ENCODE measurements at places on chromosomes 5 and 9.

DNA sequence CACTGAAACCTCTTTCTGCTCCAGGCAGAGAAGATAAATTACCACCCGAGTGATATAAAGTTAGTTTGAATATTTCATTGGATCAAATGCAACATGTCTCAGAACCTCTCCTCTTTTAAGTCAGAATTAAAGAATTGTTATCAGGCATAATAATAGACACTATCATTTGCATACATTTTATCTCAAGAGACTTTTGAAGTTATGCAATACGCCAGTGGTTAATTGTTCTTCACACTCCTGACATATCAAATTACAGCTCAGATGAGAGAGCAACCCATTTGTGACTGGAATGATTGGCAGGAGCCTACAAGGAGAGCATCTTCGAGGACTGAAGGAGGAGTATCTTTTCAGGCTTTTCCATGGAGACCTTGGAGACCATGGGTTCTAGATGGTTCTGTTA lies 452.2 kb downstream of the KDM4C start:
- DNase-seq: no peak

DNA sequence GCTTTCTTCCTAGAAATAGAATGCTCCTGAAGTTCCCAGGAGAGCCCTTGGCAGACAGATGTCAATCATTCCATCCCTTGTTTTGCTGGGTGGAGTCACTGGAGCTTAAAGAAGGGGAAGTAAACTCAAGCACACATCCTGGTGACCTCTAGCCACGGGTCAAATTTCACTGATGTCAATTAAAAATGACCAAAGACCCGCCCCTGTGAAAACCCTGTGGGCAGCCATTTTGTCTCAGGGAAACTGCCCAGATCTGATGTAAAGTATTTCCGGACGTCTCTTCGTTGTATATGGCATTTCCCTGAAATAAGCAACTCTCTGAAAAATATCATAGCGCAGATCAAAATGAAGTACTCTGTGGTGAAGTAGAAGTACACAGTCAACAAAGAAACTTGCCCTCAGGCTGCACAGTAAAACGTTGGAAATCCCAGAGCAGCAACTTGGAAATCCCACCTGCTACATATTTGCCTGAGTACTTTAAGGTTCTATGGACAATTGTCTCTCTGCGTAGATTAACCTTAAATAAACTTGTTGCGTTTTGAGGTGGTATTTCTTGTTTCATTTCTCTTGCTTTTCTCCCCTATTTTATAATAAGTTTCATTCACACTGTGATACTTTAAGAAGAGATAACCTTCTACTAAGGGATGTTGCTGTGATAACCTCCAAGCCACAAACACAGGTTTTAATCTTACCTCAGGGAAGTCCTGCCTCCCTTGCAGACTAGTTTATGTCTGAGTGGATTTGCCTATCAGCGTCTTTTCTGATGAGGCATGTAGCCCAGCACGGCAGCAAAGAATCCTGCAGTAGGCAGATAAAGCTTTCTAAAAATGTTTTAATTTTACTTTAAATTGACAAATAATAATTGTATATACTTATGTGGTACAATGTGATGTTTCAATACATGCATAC lies 60.9 kb upstream of the PIP5K1B start:
- no peak for DNase-seq

GRCh38 chr5:140725799-140726471 lies 25.7 kb downstream of the ZMAT2 start:
- peak; percentile 17 for DNase-seq

DNA sequence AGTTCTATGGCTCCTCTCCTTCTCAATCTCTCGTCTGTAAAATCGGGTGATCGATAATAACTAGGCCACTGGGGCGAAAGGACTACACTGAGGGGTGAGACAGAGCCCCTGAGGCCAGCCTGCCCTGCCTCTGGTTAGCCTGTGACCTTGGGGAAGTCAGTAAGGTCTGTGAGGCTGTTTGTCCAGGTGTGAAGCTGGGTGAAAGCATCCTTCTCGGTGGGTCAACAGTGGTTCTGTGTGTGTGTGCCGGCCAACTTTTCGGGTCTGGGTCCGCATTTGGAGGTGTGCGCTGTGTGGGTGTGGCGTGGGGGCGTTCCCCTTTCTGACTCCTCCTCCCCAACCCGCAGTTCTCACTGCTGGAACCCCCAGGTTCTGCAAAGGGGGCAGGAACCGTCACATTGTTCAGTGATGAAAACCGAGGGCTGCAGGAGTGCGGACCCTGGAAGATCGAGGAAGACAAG lies 5.0 kb upstream of the RNF44 start:
- peak; percentile 48 for DNase-seq

DNA sequence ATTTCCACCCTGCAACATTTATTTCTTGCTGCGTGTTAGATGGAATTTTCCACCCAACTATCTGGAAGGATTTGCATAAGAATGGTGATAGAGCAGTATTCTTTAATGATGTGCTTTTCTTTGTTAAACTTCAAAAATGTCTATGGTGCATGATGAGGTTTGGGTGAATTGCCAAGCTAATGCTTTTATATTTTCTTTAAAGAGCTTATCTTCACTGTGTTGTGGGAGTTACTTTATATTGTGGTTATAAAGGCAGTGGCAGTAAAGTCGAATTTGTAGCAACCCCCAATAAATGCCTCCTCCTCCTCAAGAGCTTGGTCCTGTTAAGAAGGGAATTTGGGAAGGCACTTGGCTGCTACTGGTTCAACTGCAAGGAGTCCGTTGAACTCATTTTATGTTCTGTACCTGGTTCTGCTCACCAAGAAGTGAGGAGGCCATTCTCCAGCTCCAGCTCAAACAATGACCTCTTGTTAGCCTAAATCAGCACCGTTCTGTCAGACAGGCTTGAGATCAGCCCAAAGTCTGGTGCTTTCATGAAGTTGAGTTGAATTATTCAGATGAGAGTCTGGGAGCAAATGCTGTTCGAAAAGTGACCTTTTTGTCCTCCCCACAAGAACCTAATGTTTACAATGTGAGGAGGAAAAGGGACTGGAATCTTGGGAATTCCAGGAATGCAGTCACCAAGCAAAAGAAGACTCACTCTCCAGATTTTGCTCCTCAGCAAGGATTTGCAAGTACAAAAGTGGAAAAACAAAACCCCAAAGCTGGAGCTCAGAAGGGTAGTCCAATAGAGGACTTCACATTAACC lies 217.0 kb downstream of the TMEM38B start:
- no peak for DNase-seq

DNA sequence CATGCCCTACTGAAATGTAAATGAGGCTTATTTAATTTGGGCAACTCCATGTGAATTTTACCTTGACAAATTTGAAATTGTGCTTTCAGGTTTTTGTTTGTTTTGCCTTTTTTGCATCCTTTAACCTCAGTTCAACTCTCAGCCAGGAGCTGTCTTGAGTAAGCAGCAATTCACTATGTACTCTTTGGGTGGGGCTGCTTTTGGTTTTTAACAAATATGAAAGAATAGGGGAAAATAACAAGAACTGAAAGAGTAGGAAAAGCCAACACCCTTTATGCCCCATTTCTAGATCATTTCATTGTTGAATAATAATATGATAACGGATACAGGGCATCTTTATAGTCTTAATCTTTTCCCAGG lies 192.0 kb downstream of the ARHGAP26 start:
- DNase-seq: no peak

- no peak for DNase-seq
Observed at GRCh38 chr9:88537761-88538091, 2.7 kb downstream of the NXNL2 start.

Measured in stimulated activated CD4-positive, alpha-beta T cell treated with anti-CD3 and anti-CD28 coated beads, TNF-alpha, amount 100 ng/mL, for 4 hours (primary cell).